ENCODE measurements at places on chromosomes 2 and 18.

GRCh38 chr2:113867571-113867970, 22.3 kb upstream of the ACTR3 start:
- no peak for DNase-seq

DNA sequence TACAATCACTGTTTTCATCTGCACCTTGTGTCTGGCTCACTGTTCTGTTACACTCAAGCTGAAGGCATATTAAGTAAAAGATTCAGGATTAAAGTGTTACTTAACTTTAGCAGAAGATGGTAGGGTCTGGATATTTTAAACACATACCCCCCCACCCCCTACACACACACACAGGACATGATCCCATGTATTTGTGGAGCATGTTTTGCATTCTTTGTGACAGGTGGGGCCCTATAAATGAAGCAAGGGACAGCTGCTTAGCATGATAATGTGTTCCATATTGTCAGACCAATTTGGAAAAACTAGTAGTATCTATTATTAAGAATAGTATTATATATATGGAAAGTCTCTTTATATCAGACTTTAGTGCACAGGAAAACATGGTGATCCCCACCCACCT, 335.2 kb upstream of the TNP1 start:
- DNase-seq, result no peak

DNA sequence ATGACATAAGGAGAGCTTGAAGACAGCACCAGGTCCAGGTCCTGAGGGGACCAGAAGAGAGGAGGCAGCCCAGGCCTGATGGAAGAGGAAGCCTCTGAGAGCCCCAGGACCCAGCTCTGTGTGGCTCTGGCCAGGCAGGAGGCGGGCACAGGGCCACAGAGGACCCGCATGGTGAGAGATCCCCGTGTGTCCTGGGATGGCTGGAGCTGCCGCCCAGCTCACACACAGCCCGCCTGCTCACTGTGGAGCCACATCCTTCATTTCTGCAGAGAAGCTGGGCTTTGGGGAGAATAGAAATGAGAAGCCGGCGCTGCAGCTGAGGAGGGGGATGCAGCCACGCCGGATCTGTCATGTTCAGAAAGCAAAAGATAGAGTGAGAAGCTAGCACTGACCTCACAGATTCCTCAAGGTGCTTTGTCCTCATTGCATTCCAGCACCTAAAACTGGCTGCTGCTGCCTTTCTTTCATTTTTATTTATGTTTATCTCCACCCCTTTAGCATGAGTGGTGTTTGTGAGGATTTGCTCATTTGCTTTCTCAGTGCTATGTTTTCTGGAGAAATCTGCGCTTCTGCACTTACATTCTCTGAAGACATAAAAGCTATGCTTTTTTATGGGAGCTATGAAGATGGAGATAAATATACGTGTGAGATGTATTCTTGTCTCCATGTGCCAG, 307.6 kb upstream of the MYT1L start:
- no peak for DNase-seq

DNA sequence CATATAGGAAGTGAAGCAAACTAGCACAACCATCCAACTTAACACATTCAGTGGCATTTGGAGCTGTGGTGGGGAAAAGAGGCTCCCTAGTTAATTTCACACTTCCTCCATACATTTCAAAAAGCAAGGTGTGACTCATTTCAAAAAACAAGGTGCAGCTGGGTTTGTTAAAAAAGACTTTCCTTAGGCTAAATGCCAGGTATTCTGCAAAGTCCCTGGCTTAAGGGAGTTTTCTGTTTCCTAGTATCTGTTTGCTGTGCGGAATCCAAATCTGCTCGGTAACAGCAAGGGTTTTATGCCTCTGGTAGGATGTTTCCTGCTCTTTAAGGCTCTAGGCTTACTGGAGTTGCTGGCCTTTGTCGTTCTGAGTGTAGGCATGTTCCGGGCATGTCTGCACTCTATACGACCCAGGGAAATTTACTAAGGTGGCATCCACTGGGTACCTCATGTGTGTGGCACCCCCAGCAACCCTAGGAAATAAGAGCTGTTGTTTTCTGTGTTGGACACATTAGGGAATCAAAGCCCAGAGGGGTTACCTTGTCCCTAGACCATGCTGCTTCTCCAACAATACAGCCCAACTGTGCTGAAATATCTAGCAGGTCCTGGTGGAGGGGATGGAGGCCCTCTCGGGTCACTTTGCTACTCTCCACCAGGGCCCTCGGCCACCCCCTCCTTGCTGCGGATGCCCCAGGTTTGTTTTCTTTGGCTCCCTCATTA, 634 bp upstream of the MSGN1 start:
- no peak for DNase-seq

DNA sequence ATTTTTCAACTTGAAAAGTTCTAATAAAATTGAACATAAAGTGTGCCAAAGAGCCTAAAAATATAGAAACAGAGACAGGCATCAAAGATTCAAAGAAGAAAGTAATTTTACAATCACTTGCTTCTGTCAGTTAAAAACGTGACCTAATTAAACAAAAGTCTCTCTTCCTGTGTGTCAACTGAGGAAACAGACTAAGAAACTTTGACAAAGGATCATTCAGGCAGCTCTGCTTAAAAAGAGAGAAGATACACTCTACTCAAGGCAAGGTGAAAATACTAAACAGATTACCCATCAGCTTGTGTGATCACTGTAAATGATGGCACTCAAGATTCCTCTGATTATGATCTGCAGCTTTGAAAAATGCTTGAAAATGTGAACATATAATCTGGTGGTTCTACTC, 47.8 kb downstream of the DYM start:
- DNase-seq, result no peak

DNA sequence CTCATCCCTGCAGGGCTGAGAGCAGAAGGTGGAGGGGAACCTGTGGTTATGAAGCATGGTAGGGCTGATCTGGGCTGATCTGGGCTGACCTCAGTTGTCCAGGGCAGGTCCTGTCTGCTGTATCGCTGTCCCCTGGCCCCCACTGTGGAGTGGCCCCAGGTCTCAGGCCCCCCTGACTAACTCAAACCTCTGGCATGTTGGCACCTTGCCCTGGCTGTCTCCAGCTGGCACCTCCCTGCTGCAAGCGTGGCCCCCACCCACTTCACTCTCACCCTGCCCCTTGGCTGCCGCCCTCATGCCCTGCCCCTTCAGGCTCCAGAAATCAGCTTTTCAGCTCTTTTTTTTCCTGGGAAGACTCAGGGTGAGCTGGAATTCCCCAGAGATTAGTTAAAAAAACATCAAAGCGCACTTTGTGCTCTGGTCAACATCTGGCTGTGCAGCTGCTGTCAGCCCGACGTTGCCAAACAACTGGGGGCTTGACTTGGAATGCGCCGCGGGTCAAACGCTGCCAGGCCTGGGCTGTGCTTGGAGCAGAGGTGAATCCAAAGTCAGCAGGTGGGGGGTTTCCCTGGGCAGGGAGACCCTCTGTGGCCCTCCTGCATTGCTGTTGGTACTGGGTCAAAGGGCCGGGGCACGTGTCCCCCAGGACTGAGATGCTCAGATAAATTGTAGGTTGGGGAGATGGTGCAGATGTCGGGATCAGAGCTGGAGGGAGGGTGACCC, 173.8 kb upstream of the HDAC4 start:
- no peak for DNase-seq

DNA sequence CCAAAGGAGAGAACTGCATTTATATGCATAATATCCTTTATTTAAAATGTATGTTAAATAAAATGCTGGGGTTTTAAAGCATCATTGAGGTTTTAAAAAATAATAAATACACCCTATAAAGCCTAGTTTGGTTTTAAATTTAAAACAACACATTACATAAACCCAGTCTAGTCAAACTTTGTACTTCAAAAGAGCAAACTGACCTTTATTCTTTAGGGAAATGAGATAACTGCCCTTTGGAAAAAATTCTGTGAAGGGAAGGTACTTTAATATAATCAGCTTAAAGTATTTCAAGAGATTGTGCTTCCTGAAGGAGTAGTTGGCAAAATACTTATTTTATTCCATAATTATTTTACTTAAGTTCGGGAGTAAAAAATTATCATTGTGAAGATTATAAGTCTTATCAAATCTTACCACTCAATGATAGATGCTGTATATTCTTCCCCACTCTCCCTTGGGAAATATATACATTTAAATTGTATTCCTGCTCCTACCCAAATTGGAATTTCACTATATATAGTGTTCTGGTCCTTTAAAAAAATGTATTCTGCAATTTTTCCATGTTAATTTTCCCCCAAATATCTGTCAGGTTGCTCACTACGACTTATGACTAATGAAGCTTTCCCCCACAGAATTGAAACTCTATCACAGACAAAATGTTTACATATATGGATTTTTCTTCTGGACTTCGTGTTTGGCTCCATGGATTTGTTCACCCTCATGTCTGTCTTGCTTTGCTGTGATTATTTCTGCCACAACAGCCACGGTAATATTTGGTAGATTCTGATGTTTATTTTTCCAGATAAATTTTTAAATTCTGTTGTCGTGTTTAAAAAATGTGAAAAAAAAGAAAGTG, 42.1 kb downstream of the ZC3H6 start:
- DNase-seq, result no peak

DNA sequence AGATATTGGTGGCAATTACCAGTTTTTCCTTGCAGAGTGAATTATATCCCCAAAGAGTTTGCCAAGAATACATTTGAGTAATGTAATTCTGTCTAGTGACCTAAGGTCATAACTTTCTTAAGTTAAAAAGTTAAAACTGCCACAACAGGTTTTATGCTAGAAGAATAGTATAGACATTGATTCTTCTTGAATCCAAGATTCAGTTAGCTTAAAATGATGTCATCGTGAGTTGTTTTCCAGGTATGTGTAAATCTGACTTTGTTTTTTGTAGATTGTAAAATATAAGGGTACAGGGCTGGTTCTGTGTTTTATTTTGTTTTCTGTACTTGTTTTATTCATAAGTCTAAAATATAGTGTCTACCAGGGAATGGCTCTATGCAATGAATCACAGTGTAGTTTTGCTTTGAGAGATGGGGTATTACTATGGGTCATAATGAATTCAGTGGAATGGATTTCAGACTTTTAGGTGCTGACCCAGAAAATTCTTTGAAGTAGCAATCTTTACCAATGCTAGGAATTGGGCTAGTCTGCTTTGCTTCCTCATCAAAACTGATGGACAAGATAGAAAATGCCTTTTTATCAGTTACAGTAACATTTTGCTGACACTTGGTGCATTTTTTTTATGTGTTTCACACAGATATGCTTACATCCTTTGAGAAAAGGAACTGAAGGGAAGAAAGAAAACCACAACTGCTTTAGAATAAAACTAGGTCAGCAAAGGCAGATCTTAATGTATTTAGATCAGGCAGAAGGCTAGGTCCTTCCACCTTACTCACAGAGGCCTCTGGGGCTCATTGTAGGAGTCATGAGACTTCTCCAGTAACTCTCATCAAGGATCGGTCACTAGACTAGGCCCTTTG, 20.8 kb upstream of the MGAT5 start:
- no peak for DNase-seq

GRCh38 chr2:236940497-236940896, 145.2 kb upstream of the COPS8 start:
- DNase-seq, result no peak

DNA sequence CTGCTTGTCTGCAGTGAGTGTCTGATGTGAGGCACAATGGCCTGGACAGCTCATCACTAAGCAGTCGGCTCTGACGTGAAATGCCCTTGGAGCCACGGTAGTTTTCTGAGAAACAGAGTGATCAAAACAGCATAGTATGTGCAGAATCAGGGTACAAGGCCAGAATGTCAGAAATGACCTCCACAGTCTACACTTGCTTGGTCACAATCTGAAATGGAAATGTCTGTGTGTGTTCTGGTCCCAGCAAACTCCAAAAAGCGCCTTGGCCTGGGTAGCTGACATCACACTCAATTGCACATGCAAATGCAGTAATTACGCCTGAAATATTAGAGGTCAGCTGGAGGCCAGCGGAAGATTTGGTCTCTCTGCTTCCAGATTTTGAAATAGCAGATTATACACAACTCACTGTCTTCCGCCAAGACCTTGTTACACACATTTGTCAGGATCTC, 95.4 kb downstream of the CTAGE1 start:
- DNase-seq, result no peak

GRCh38 chr2:9997936-9998335, 45.4 kb upstream of the KLF11 start:
- DNase-seq, result no peak

GRCh38 chr2:197717863-197718262, 12.7 kb downstream of the MARS2 start:
- DNase-seq, result no peak

DNA sequence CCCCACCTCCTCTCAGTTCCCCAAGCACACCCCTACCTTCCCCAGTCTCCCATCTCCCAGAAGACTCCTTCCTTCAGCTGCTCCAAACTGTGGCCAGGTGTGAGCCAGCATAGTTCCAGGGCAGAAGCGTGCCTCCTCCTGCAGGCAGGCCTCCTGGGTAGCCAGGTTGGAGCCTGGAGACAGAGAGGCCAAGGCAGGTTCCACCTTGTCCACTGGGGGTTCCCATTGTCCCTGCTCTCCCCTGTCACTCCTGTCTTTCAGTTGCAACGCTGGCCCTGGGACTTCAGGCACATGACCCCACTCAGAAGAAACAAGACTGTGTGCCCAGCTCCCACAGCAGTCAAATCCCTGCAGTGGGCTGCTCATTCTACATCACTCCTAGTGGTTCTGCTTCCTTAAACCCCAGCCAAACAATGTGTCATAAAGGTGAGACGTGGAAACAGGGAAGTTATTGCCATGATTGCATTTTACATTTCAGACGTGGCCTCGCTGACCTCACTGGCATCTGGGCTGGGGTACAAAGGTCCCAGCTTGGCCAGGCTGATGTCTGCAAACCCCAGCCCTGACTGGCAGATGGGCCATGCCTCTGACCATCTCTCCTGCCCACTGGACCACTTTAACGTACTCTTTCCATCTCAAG, 96.5 kb upstream of the BOD1L2 start:
- no peak for DNase-seq

GRCh38 chr2:133975676-133976428, 278.0 kb upstream of the MGAT5 start:
- no peak for DNase-seq

All from CD4-positive, alpha-beta T cell treated with Interleukin-1 beta for 1 hour (primary cell).